ENCODE measurements at places on chromosomes 12 and 14. TPM values are rescaled to one million over a fixed set of nuclear protein-coding genes. Genes with fewer than 3 reads are reported as not detected.

C12orf54 gene
- 1.2 TPM for total RNA-seq

DNA sequence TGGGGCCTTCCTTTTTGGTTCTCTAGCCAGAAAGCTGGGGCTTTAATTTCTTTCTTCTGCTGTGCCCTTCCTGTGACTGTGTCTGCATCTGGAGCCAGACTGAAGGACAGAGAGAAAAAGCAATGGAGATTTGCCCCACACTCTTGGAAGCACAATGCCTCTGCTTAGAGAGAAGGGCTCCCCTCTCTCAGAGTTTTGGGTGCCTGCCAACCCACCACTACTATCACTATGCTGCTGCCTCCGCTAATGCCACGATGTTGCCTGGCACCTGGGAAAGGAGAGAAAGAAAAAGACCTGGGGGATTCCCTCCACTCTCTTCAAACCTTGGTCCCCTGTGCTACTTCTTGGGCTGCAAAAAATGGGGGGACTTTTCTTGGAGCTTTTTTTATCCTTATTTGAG, 52.6 kb downstream of the TMEM260 start:
- DNase-seq, result no peak

C3AR1 gene
- total RNA-seq, result 7.1 TPM

GRCh38 chr12:33438851-33439586, 600 bp downstream of the SYT10 start:
- no peak for DNase-seq

DNA sequence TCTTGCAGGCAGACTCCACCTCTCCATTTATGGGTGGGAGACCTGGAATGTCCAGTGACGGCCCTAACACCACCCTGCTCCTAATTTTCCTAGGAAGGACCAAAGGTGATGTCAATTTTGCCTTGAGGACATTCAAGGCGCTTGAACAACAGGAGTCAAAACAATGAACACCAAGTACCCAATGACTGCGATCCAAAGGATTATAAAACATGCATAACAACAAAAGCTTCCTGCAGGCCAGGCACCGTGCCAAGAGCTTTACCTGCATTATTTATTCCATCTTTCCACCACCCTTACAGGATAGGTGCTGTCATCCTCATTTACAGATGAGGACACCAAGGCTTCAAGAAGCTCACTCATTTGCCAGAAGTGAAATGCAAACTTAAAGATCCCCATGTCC, 15.2 kb upstream of the FOXN3 start:
- DNase-seq, result no peak

VRTN gene
- total RNA-seq, result 0.14 TPM

DNA sequence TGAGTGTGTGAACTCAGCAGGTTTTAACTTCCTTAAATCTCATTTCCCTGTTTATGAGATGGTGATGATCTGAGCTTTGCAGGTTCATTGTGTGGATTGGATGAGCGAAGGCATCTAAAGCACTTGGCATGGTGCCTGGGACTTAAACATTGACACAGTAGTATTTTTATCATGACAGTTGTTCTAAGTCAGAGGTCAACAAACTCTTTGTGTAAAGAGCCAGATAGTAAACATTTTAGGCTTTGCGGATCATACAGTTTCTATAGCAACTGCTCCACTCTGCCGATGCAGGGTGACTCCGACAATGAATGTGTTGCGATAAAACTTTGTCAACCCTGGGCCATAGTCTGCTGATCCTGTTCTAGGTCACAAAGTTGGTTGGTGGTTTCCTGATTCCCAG, 25.2 kb downstream of the SLC24A4 start:
- no peak for DNase-seq

RASSF8 gene
- 24.2 TPM for total RNA-seq

DNA sequence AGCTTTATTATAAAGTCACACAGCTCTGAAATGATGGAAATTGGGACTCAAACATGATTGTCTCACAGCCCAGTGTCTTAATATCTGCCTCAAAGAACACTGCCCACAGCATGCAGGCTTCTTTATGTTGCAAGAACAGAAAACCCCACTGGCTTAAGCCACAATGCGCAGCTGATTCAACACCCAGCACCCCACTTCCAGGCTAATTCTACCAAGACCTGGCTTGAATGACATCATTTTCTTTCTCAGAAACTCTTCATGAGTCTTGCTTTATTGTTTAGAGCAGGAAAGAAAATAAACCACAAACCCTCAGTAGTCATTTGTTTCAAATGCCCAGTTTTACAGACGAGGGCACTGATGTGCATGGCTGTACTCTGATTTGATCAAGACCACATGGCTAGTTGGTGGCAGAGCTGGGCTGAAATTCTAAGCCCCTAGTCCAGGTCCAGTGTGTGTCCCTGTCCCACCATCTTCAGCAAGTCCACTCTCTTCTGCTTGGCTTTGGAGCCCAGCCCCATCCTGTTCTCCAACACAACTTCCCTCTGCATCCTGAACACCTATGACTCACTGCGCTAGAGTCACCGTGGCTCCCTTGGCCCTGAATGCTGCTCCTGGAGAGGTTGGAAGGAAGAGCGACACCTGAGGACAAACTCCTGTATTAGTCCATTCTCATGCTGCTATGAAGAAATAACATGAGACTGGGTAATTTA, 50.3 kb upstream of the SRSF5 start:
- peak; percentile 95 for DNase-seq

DNA sequence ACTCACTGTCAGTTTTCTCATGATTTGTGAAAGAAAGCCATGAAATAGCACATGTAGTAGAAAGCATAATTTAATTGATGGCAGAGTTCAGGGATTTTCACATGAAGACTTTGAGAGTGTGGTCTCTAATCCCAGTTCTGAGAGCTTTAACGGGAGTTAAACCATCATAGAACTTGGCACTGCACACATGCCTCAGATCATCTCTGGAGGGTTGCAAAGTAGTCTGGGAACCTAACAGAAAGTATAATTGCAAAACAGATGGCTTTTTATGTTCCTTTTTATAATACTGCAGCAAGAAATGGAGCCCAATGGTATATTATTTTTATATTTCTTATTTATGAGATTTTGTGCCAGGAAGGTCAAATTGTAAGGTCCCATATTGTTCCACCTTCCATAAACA, 77.9 kb downstream of the BHLHE41 start:
- no peak for DNase-seq

All from astrocyte (in vitro differentiated cells and primary cell).